Tibial nerve (tissue), 4 donors: ENCODE measurements at places on chromosomes 13 and 19. TPM values are rescaled to one million over a fixed set of nuclear protein-coding genes. Genes with fewer than 3 reads are reported as not detected.
A peak's percentile ranks its signal among the peaks of the same experiment; 100 is the strongest.

The GFY gene
- total RNA-seq, result not detected

The MEF2B gene
- total RNA-seq, result 3.7 TPM

GRCh38 chr13:43359536-43359935 lies 336.1 kb downstream of the DNAJC15 start:
- no peak overlapping the region for H3K4me3 ChIP-seq
- no peak for DNase-seq
- no peaks in the 10 kb centered on the region for H3K4me1 ChIP-seq
- no peaks in the 10 kb centered on the region for H3K36me3 ChIP-seq
- H3K27ac ChIP-seq, result no peak overlapping the region

The CD177 gene
- 17.4 TPM for total RNA-seq

DNA sequence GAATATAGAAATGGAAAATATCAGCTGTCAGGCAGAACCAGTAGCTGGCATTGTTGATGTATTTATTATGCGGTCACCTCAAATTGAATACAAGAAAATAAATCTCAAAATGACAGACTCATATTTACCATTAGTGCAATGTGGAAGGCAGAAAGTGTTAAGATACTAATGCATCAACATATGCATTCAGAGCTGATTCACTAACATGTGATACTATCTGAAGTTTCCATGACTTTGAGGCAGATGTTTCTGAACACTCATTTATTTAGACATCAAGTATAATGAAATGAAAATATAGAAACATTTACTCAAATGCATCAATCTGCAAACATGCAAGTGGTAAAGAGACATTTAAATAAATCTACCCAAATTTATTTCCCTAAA lies 474.2 kb upstream of the SLC10A2 start:
- no peaks in the 10 kb centered on the region for H3K4me1 ChIP-seq
- H3K27ac ChIP-seq, result no peak overlapping the region
- no peak overlapping the region for H3K4me3 ChIP-seq
- H3K27me3 ChIP-seq, result no peaks in the 10 kb centered on the region

- no peak overlapping the region for H3K4me3 ChIP-seq
- no peak overlapping the region for H3K27ac ChIP-seq
- no peaks in the 10 kb centered on the region for H3K36me3 ChIP-seq
- no peak for DNase-seq
- H3K4me1 ChIP-seq, result no peaks in the 10 kb centered on the region
- H3K27me3 ChIP-seq, result no peaks in the 10 kb centered on the region
Observed at GRCh38 chr13:30983431-30983830, 51.0 kb downstream of the TEX26 start.

DNA sequence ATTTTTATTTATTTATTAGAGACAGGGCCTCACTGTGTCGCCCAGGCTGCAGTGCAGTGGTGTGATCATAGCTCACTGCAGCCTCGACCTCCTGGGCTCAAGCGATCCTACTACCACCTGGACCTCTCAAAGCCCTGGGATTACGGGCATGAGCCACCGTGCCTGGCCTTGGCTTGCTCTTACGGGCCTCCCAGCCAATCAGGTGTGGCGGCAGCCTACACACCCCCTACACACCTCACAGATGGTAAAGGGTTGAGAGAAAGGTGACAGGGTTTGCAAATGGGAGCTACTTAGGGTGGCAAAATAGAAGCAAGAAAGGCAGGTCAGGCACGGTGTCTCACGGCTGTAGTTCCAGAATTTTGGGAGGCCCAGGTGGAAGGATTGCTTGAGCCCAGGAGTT lies 1.0 kb upstream of the ZBTB32 start:
- H3K36me3 ChIP-seq, result no peaks in the 10 kb centered on the region
- no peak for DNase-seq
- no peak overlapping the region for H3K4me3 ChIP-seq
- no peak overlapping the region for H3K27ac ChIP-seq
- no peaks in the 10 kb centered on the region for H3K27me3 ChIP-seq

The ONECUT3 gene
- total RNA-seq, result not detected

The DLEU7 gene
- 43.5 TPM for total RNA-seq

The ZNF154 gene
- total RNA-seq, result 0.22 TPM

DNA sequence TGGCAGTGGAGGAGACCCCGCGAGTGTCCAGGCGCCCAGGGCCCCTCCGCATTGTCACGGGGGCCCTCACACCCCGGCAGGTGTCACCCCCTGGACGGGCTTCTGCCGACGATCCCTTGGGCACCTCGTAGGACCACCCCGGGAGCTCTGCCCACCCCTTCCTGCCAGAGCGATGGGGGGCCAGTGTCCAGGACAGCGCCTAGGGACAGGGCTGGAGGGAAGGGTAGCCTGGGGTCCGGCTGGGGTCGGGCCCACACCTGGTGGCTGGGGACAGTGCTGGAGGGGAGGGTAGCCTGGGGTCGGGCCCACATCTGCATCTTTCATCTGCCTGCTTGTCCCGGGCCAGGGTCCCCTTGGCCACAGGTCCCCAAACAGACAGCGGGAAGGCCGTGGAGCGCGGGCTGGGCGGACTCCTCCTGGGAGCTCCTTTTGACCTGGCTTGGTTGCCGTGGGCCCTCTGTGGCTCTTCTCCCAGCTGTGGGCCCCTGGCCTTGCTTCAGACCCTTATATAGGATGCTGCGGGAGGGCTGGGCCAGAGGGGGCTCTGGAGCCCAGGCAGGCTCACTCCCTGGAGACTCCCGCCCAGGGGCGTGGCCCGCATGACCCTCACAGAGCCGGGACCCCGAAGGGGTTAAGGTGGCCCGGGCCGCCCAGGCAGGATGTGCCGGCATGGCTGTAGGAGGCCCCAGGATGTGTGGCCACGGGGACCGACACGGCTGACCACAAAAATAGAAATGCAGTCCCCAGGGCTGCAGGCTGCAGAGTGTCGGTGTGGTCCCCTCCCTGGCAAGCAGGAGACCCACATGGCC lies 74.1 kb upstream of the MCF2L start:
- H3K4me3 ChIP-seq, result peak overlapping the region; percentile 32
- H3K27ac ChIP-seq, result no peak overlapping the region
- DNase-seq, result no peak
- no peaks in the 10 kb centered on the region for H3K36me3 ChIP-seq

The PLVAP gene
- total RNA-seq, result 87.9 TPM

The RFPL4A gene
- 1.2 TPM for total RNA-seq

The SLITRK1 gene
- total RNA-seq, result 2.0 TPM

GRCh38 chr13:28245465-28245864 lies 107.1 kb downstream of the PAN3 start:
- H3K27me3 ChIP-seq, result no peaks in the 10 kb centered on the region
- no peak overlapping the region for H3K4me3 ChIP-seq
- H3K36me3 ChIP-seq, result no peaks in the 10 kb centered on the region
- no peak overlapping the region for H3K27ac ChIP-seq

The SELENOV gene
- total RNA-seq, result not detected

The STRN4 gene
- total RNA-seq, result 77.4 TPM

The MYO1F gene
- total RNA-seq, result 22.7 TPM

The ATP4B gene
- total RNA-seq, result not detected

- H3K4me1 ChIP-seq, result no peaks in the 10 kb centered on the region
- H3K27me3 ChIP-seq, result no peaks in the 10 kb centered on the region
- no peaks in the 10 kb centered on the region for H3K36me3 ChIP-seq
- DNase-seq, result no peak
- H3K27ac ChIP-seq, result no peak overlapping the region
Observed at GRCh38 chr19:41740415-41741243, 14.7 kb upstream of the CEACAM6 start.

DNA sequence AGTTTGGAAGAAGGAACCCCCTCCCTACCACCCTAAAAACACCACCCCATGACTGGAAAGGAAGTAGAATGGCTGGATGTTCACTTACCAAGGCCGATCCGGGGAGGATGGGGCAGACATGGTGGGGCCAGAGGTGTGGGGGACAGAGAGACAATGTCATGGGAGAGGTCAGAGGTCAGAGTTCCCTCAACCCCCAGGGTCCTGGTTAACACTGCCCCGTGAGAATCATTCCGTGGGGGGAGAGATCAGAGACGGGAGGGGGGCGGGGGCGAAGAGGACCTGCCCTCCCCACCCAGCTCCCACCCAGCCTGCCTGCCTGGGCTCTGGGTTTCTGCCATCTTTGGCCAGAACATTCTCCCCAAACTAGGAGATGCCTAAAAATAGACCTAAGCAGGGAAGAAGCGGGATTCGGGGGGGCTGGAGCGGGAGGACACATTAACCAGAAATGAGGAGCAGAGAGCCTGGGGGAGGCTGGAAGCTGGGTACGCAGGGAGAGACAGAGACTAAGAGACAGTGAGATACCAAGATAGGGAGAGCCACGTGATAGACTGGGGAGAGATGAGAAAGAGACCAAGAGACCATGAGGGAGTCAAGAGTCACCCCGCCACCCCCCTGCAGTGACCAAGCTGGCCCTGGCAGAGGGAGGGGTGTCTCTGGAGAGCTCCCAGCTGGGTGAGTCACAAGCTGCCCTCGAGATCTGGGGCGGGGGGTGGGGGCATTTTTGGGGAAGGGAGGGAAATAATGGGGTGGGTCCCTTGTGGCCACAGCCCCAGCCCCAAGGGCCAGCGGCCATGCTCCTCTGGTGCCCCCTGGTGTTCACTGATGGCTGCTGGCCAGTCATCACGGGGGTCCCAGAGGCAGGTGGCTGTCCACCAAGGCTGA lies 6.1 kb upstream of the KANK2 start:
- H3K27ac ChIP-seq, result peak overlapping the region; percentile 94
- H3K4me1 ChIP-seq, result no peaks in the 10 kb centered on the region
- H3K27me3 ChIP-seq, result no peaks in the 10 kb centered on the region
- peak; percentile 65 for DNase-seq

- H3K27ac ChIP-seq, result no peak overlapping the region
- H3K4me1 ChIP-seq, result peaks cover 28% of the 10 kb centered on the region
- H3K36me3 ChIP-seq, result no peaks in the 10 kb centered on the region
Observed at GRCh38 chr19:18613589-18614234, 1.0 kb downstream of the TMEM59L start.

The GAPDHS gene
- total RNA-seq, result not detected

GRCh38 chr19:1512671-1513498 lies at the start of gene ADAMTSL5:
Gene ADAMTSL5 (minus strand): TSS chr19:1513019. CDS start chr19:1510943, 2,076 bp downstream.
- no peaks in the 10 kb centered on the region for H3K27me3 ChIP-seq
- no peak for DNase-seq
- peaks cover 57% of the 10 kb centered on the region for H3K4me1 ChIP-seq
- peak within 1 kb of the TSS; percentile 61 for H3K4me3 ChIP-seq
- peak within 1 kb of the TSS; percentile 85 for H3K27ac ChIP-seq

- no peaks in the 10 kb centered on the region for H3K36me3 ChIP-seq
- H3K27ac ChIP-seq, result no peak overlapping the region
- no peaks in the 10 kb centered on the region for H3K27me3 ChIP-seq
Observed at GRCh38 chr19:29502581-29502850, 23.3 kb upstream of the VSTM2B start.

The FFAR2 gene
- 0.22 TPM for total RNA-seq

DNA sequence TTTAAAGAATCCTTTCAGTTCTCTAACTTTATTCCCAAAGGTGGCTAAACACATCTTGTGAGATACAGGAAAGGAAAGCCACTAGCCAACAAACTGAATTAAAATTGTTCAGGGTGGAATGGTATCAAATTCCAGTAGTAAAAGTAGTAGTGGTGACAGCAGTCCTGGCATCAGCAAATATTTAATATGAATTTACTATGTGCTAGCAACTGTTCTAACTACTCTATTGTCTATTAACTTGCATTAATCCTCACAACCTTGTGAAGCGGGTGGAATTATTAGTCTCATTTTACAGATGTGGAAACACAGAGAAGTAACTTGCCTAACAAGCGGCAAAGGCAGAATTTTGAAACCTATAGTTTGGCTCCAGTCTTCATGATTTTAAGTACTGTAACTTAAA lies 130.1 kb downstream of the KLF12 start:
- H3K4me1 ChIP-seq, result peaks cover 19% of the 10 kb centered on the region
- no peak for DNase-seq
- H3K27ac ChIP-seq, result no peak overlapping the region
- no peaks in the 10 kb centered on the region for H3K36me3 ChIP-seq

The TUBB4A gene
- 10.8 TPM for total RNA-seq

GRCh38 chr13:49587311-49587847 lies 2.0 kb upstream of the RCBTB1 start:
- no peak for DNase-seq
- H3K27ac ChIP-seq, result no peak overlapping the region
- H3K4me1 ChIP-seq, result no peaks in the 10 kb centered on the region
- no peak overlapping the region for H3K4me3 ChIP-seq
- no peaks in the 10 kb centered on the region for H3K27me3 ChIP-seq
- H3K36me3 ChIP-seq, result no peaks in the 10 kb centered on the region

The PDCD2L gene
- total RNA-seq, result 16.2 TPM

DNA sequence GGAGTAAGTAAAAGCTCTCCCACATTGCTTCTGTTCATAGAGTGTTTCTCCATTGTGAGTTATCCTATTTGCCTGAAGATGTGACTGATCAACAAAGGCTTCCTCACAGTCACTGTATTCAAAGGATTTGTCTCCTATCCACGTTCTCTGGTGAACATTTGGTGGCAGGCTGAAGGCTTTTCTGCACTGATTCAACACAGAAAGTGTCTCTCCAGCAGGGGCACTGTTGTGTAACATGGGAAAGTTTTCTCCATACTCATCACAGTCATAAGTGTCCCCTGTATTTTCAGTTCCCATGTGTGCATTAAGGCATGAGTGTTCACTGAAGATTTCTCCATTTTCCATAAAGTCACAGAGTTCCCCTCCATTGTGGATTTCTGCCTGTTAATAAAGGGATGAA lies 17.6 kb downstream of the ZNF121 start:
- no peak for DNase-seq
- no peak overlapping the region for H3K4me3 ChIP-seq
- H3K4me1 ChIP-seq, result no peaks in the 10 kb centered on the region
- no peaks in the 10 kb centered on the region for H3K27me3 ChIP-seq
- H3K36me3 ChIP-seq, result peaks cover 100% of the 10 kb centered on the region

DNA sequence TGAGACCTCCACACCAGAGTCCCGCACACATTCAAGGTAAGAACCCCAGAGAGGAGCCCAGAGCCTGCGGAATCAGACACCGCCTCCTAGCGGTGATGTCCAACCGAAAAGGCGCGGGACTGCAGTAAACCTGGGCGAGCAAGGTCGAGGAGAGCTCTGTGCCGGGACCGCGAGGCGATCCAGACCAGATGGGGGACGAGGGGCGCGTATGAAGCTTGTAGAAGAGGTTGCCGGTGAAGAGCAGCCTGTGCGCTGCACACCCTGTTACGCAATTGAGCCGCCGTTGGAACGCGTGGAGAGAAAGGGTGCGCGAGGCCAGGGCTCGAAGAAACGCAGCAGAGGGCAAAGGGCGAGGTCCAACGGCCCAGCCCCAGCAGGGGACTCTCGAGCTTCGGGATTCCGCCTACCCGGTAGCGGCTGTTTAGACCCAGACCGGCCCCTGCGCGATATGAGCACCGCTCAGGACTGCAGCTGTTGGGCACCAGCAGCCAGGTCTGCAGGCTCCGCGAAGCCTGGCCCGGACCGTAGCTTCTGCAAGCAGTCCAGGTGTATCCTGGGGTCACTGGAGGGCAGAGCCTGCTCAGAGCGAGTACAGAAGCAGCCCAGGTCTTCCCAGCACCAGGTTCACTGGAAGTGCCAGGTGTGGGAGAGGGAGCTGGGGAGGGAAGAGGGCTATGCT lies 65.9 kb upstream of the ZNF599 start:
- DNase-seq, result no peak
- H3K36me3 ChIP-seq, result no peaks in the 10 kb centered on the region
- peaks cover 9% of the 10 kb centered on the region for H3K4me1 ChIP-seq
- no peaks in the 10 kb centered on the region for H3K27me3 ChIP-seq
